ENCODE measurements at places on chromosomes 16 and 17. TPM values are rescaled to one million over a fixed set of nuclear protein-coding genes. Genes with fewer than 3 reads are reported as not detected.

The COG1 gene
- total RNA-seq: 48.3 TPM

The MT1A gene
- total RNA-seq: not detected

The CFAP97D1 gene
- total RNA-seq: not detected

The CD300C gene
- total RNA-seq: not detected

The SLX4 gene
- total RNA-seq: 12.3 TPM

The TRPV3 gene
- total RNA-seq: 5.0 TPM

DNA sequence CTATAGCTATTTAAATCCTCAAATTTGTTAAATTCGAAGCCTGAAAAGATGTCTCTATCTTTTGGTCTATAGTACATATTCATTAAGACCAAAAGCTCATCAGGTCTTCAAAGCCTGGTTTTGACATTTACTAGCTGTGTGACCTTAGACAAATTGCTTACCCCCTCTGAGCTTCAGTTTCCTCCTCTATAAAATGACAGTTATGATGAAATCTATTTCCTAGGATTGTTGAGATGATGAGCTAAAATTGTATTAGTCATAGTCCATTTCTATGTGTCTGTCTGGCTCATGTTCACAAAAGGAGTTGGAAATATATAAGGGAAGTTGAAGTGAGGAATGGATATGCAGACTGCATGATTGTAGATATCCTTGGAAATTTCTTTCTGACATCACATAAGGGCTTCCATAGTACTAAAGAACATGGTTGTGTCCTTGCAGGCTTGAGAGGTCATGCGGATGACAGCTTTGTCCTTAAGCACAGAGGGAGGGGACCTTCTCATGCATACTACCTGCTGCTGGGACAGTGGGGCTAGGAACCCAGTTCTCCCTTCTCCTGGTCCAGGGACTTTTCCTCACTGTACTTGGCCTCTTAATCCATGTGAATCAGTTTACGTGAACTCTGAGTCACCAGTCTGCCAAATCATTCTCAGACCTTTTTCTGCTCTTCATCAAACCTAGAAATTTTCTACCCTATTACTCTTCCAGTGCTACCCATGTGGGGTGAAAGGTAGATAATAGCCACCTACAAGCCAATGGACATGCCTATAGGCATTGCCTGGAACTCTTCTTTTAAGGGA lies 487.5 kb upstream of the SALL1 start:
- DNase-seq: no peak

- no peak for DNase-seq
Observed at GRCh38 chr16:66308096-66308495, 58.4 kb upstream of the CDH5 start.

GRCh38 chr17:17004251-17004996 lies 32.5 kb upstream of the TNFRSF13B start:
- no peak for DNase-seq

DNA sequence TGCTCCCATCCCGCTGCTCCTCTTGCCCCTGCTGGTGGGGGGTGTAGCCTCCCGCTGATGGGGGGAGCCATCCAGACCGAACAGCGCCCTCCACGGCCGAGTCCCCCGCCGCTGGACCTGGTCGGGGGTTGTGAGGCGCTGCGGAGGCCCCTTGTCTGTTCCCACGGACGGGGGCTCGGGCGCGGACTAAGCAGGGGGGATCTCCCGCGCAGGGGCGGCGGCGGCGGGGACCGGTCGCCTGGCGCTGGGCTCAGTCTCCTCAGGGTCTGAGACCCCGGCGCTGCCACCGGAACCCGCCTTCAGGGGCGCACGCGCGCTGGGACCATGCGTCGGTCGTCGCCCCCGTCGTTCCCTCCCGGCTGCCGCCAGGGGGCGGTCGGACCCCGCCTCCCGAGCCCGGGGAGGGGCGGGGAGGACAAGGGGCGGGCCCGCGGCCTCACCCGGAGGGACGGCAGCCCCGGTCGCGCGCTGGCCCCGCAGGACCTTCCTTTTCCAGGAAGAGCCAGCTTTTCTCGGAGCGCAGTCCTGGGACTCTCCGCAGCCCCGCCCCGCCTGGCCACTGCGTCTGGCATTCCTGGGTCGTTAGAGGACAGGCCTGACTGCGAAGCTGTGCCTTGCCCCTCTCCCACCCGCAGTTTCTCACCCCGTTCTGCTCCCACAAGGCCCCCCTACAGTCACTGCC lies 6.3 kb upstream of the IL32 start:
- peak; percentile 95 for DNase-seq

DNA sequence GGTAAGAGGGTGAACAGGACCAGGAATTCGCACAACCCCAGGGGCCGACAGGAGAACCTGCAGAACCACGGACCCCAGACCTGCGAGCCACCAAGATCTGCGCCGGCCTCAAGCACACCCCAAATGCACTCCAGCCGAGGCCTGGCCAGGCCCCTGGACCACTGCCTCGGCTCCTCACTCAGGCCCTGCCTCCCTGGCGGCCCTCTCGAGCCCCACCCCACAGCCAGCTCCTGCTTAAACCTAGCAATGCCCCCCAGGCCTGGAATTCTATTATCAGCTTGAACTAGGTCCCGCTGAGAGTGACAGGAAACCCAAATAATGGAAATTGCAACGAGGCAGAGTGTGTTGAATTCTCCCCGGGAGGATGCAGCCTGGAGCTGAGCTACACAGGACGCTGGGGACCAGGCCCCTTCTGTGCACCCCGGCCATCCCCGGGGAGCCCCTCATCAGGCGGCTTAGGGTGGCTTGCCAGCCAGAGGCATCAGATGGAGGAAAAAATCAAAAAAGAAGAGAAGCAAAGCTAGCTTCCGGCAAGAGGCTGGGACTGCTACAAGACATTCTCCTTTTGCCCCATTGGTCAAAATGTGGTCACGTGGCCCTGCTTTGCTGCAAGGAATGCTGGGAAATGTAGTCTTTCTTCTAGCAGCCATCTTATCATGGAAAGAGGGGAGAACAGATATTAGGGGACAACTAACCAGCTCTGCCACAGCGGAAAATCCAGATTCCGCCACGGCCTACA lies 2.4 kb upstream of the ENPP7 start:
- DNase-seq: peak; percentile 91

DNA sequence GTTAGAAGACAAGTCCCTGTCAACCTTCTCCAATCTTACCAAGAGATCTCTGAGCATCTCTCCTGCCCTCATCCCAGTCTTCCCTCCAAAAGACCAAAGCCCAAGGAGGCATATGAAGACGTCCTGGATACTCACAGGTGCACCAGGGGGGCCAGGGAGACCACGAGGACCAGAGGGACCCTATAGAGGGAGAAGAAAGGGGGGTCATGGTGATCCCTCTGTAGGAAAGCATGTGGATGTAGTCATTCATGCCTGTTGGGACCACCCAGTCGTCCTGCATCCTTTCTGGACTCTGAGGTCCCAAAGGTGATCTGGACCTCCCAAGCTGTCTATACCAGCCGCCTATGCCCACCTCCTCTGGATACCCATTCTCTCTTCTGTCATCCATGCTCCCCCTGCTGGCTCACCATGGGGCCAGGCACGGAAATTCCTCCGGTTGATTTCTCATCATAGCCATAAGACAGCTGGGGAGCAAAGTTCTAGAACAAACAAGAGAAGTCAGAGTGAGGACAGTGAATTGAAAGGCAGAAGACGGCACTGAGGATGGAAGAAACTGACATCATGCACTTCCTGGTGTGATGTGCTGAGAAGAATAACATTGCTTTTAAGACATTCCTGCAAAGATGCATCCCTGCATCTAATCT lies 3.3 kb downstream of the COL1A1 start:
- DNase-seq: peak; percentile 53

- DNase-seq: no peak
Observed at GRCh38 chr17:9924735-9925191, 19.7 kb upstream of the RCVRN start.

GRCh38 chr16:58518083-58518979 lies 3.0 kb downstream of the SETD6 start:
- DNase-seq: no peak

DNA sequence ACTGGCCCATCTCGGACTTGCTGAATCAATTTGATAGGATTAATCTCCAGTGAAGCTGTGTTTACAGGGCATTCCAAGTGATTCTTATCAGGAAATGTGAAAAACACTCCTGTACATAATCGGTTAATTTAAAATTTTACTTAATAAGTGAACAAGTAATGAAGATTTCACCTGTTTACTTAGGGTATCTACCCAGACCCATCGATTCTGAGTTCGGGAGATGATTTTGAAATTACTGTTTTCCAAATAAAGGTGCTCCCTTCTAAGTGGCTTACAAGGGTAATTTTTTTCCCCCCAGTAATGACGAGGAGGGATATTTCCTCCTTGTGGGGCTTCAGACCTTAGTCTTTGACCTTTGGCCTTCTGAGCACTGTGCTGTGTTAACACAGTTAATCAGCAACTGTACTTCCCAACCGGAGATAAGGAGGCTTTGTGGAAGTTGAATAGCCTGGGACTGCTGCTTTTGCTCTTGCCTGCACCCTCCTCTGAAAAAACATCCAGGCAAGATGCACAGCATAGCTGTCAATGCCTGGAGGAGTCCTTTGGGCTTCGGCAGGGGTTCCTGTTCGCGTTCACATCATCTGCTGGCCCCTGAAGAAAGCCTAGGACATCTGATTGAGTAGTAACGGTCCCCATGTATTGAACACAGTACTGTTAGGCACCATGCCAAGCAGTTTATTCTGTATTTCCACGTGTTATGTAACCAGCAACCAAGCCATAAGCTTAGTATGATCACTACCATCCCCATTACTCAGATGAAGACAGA lies 1.8 kb downstream of the FAHD1 start:
- DNase-seq: no peak

GRCh38 chr16:10964891-10965326 lies 20.5 kb downstream of the CLEC16A start:
- no peak for DNase-seq

GRCh38 chr17:64157669-64158180 lies 27.8 kb upstream of the ERN1 start:
- no peak for DNase-seq

DNA sequence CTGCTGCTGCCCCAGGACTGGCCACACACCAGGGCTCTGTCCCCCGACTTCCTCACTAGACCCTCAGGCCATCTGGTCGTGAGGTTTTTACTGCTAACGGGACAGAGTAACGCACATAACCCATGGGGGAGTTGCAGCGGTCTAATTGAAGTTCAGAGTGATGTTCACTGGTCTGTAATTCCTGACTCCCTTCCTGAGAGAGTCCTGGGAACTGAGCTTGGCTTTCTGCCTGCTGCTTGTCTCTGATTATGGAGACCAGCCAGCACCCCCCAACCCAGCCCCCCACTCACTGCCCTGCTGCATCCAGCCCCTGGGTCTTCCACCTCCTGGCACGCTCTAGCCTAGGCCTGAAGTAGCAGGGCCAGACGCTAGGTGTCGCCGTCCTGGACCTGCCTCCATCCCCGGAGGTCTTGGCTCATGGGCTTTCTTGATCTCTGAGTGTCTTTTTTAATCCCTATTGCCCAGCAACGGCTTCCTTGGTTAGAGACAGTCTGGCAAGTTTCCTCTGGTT lies 192.9 kb downstream of the CCDC182 start:
- peak; percentile 64 for DNase-seq

GRCh38 chr16:12901597-12902461 lies at the start of gene SHISA9:
Gene SHISA9, plus strand, starts transcription at chr16:12901598.
- no peak for DNase-seq

- peak; percentile 88 for DNase-seq
Observed at GRCh38 chr16:88743693-88744576, 37.6 kb downstream of the CTU2 start.

Data from Peyer's patch (tissue), 4 donors.